Upper lobe of right lung (tissue), 1 donor: ENCODE measurements at places on chromosomes 5 and 9.
A peak's percentile ranks its signal among the peaks of the same experiment; 100 is the strongest.

DNA sequence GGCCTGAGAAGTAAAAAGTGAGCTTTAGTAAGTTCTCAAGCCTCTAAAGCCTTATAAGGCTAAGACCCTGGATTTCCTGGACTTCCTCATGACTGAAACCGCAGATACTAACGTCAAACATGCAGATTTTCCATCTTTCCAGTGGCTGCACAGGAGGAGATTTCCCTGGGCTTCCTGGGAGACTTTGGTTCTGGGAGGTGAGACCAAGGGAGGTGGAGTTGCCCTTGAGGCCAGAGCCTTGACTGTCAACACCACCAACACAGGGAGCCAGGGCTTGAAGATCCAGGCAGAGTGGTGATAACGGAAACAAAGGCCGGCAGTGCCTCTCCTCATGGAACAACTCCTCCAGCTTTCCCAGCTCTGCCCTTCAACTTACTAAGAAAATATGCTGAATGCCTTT, 144.7 kb upstream of the LRRTM2 start:
- DNase-seq: no peak

GRCh38 chr5:160048131-160048530, 39.2 kb downstream of the TTC1 start:
- DNase-seq: no peak

GRCh38 chr5:56447232-56447631, 214.1 kb upstream of the ANKRD55 start:
- no peak for DNase-seq

GRCh38 chr9:134368571-134368970, 42.3 kb downstream of the RXRA start:
- no peak for DNase-seq

- no peak for DNase-seq
These were observed 419.9 kb downstream of the BNC2 start for GRCh38 chr9:16450578-16450977.

- DNase-seq: peak; percentile 53
These were observed 2.0 kb downstream of the NKD2 start for GRCh38 chr5:1010641-1011046.

- peak; percentile 89 for DNase-seq
These were observed at the start of gene CKMT2 for GRCh38 chr5:81233080-81233634. Gene CKMT2 (plus strand): TSS chr5:81233322. CDS start chr5:81251133, 17,811 bp downstream.

- no peak for DNase-seq
These were observed 66.3 kb downstream of the ANKRD55 start for GRCh38 chr5:56166671-56167385.

- no peak for DNase-seq
These were observed 8.4 kb upstream of the RUSC2 start for GRCh38 chr9:35481347-35481975.

GRCh38 chr5:96569770-96570169, 92.4 kb upstream of the CAST start:
- DNase-seq: no peak

DNA sequence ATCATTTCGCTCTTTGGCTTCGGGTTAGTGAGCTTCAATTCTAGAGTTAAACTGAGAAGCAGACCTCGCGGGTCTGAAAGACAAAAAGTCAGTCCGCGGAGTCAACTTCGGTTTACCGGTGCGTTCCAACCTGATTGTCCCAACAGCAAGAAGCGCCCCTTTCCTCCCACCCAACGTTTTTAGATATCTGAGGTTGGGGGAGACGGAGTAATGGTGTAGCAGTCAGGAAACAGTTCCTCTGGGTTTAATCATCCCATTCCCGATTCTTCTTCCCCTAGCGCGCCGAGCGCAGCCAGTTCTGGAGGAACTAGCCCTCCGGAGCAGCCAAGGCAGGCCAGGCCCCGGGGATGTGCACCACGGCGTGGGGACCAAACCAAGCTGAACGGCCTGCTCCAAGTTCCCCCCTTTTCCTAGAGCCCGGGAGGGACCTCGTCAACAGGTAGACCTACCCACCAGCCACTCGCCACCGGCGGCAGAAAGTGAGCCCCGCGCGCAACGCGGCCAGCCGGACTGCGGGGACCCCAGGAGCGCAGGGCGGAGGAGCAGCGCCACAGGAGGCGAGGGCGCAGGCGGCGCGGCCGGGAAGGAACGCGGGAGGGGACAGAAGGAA, 622 bp upstream of the ISL1 start:
- no peak for DNase-seq

DNA sequence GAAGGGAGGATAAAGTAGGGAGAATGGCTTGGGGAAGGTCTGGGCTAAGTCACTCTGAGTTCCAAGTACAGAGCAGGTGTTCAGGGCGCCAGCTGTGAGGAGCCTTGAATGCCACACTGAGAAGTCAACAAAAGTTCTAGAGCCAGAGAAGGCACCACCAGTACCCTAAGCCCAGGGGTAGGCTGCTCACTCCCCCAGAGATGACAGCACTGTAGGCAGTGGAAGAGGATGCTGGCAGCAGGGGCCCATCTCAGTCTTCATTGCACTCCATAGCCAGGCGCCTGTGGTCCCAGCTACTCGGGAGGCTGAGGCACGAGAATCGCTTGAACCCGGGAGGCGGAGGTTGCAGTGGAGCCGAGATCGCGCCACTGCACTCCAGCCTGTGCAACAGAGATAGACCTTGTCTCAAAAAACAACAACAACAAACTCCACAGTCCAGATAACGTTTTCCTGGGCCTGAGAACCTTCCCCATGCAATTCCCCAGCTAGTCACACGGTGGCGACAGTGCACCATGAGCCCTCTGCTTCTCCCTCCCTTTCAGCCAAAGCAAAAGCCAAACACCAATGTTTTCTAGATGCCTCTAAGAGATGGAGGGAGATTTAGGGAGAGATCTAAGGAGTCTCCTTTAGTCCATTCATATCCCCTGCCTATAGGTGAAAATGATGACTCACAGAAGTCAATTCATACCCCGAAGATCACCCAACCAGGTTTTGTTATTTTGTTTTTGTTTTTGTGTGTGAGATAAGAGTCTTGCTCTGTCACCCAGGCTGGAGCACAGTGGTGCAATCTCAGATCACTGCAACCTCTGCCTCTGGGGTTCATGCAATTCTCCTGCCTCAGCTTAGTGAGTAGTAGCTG, 19.8 kb upstream of the NSD1 start:
- peak; percentile 84 for DNase-seq

DNA sequence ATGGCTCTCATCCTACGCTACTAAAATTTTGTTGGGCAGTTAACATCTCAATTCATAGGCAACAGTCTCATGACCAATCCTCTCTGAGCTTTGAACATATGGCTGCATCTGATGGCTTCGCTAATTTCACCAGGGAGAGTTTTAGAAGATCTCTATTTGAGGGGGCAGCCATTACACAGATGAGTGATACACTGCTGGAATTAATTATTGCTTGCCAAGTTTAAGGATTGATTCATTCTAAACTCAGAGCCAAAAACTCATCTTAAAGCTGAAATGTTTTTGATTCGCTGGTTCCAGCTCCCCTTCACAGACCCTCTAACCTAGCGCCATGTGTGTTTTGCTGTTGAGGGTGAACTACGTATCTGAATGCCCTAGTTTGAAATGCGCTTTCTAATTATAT, 519.9 kb upstream of the WWC1 start:
- DNase-seq: no peak

- DNase-seq: no peak
These were observed 121.8 kb downstream of the DROSHA start for GRCh38 chr5:31410089-31410488.

DNA sequence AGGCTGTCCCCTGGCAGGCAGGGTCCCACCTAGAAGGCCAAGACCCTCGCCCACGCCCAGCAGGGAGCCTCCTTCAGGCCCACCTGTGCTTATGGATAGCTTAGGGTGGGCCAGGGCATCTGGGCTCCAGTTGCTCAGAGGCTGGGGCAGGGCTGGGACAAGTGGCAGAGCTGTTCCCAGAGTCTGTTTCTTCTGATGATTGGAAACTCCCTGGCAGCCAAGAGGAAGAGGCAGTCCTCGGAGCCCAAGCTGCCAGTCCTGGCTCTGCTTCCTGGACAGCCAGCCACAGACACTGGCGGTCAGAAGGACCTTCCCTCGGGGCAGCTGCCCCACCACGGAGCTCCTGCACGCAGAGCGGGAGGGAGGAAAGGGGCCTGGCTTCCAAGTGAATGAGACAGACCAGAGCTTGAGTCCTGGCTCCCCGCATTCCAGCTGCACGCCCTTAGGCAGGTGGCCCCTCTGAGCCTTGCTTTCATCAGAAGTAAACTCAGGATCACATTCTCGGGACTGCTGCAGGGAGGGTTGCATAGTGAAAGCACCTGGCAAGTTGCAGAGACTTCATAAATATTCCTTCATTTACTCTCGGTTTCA, 37.9 kb upstream of the GABRP start:
- DNase-seq: no peak

GRCh38 chr9:117084221-117084620, 330.6 kb downstream of the ASTN2 start:
- no peak for DNase-seq

GRCh38 chr5:24368115-24368514, 276.7 kb downstream of the CDH10 start:
- DNase-seq: no peak

DNA sequence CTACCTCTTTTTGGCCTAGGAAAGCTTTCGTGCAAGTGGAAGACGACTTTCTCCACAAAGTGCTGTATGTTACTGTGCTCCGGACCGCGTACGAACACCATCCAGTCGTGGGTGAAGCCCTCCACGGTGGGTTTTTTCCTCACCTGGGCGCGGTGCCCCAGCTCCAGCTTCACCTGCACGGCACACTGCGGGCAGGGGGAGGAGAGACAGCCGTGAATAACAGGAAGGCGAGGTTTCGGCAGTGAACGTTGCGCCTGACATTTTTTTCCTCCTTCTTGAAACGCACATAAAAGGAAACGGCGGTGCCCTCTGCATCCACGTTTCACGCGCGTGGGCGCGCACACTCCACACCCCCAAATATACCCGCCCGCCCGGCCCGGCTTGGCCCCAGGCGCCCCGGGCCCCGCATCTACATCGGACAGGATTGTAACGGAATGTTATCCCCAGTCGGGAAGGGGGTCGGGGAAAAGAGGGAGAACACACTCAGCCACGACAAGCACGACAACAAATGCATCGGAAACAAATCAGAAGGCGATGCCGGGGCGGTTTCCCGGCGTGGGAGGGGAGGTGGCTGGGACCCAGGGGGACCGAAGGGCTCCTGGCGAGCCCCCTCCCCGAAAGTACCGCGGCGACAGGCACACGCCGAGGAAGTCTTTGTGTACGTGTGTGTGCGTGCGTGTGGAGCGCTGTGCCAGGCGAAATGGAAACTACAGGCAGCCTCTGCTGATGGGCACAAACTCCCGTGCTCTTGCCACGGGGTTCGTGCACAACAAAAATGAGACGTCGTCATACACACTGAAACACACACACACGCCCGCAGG, 1.4 kb downstream of the MLLT3 start:
- peak; percentile 73 for DNase-seq
